DND-41 (cell line): ENCODE measurements at places on chromosomes 6 and 20.

GRCh38 chr6:22717915-22718314 lies 148.5 kb downstream of the HDGFL1 start:
- DNase-seq: peak; percentile 40

DNA sequence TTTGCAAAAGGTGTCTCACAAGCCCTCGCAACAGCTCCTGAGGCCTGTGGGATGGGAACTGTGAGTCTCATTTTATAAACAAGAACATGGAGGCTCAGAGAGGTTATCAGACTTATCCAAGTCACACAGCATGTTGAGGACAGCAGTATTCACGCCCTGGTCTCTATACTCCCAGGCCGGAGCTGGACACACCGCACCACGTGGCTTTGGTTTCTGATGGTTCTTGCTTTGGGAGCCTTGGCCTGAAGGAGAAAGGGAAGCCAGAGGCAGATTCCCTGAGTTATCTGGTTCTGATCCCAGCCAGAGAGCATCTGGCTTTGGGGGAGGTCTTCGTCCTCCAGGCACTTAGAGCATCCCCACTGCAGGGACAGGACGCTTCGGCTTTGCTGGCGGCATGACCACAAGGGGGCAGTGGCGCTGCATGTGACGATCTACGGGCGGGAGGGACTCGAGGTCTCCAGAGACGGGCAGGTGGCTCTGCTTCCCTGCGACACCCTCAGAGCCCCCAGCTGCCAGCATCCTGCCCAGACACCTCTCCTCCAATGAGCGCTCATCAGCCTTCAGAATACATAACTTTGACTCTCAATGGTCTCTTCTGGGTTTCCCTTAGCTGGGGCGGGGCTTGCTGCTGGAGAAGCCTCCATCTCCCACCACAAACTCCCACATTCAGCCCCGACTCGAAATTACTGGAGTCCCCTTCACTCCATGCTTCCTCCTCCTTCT lies 51.4 kb upstream of the SAYSD1 start:
- DNase-seq: peak; percentile 84

GRCh38 chr6:89066940-89067646 lies 13.5 kb upstream of the PNRC1 start:
- no peak for DNase-seq

- peak; percentile 19 for DNase-seq
Observed at GRCh38 chr6:40227735-40228134, 293.5 kb upstream of the MOCS1 start.

DNA sequence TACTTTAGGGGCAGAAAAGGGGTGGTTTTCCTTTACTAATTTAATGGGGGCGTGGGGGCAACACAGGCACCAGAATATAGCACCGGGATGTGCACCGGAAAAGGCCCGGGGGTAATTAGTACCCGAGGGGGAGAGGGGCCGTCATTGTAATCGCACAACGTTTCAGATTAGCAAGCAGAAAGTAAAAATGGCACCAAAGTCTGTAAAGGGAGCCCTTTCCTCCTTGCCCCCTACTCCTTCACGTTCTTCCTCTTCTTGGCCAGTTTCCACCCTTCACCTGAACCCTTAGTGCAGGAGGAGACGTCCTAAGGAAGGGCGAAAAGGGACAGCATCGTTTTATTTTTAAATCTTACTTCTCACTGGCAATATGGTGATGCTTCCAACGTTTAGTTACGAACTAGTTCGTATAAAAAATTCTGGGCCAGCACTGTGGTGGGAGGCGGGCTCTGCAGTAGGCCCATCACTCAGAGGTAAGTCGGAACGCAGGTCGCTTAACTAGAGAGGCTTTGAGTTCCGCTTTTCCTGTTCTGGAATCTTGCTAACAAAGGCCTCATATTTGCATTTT lies 742 bp upstream of the CEP85L start:
- DNase-seq: no peak

GRCh38 chr6:3226481-3227362 lies 731 bp downstream of the TUBB2B start:
- DNase-seq: no peak

DNA sequence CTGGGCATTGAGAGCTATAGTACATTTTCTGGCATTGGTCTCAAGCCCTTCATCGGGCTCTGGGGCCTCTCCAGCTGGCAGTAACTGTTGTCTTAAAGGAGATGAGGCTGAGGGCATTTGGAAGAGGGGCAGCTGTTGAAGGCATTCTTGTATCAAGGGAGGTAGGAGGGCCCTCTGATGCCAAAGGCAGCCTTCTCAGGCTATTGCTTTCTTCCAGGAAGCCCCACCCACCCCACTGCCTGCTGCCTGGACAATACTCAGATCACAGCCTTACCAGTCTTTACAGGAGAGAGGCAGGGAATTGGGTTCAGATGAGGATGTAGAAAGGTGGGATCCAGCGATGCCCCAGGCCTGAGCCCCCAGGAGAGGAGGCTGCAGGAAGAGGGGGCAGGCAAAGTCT lies 46.0 kb downstream of the CPXM1 start:
- no peak for DNase-seq

DNA sequence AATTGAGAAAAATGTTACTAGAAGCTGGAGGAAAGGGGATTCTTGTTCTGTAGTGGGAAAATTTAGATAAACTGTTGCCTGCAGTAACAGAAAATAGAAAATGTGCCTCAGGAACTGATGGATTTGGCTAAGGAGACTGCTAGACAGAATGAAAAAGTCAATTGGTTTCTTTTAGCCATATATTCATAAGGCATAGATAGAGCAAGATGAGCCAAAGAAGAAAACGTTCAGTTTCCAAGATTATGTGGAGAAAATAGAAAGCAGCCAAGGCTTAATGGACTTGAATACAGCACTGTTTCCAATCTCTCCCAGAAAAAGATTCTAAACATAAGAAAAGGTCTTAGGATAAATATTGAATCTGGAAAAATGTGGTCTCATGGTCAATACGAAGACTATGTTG lies 115.1 kb upstream of the TCF21 start:
- DNase-seq: no peak

- DNase-seq: no peak
Observed at GRCh38 chr6:74605922-74606581, 599.8 kb downstream of the COL12A1 start.

- no peak for DNase-seq
Observed at GRCh38 chr6:41582540-41582939, 36.4 kb downstream of the FOXP4 start.

- DNase-seq: no peak
Observed at GRCh38 chr6:53658992-53659391, 6.6 kb downstream of the KLHL31 start.

- no peak for DNase-seq
Observed at GRCh38 chr6:33453393-33454008, 875 bp upstream of the ZBTB9 start.

- DNase-seq: no peak
Observed at GRCh38 chr6:167047554-167047953, 48.4 kb downstream of the CEP43 start.

GRCh38 chr6:17932330-17932852 lies 55.0 kb downstream of the KIF13A start:
- DNase-seq: no peak

GRCh38 chr20:62818592-62819493 lies 2.0 kb downstream of the COL9A3 start:
- no peak for DNase-seq
